ENCODE measurements at places on chromosomes 5 and 9.

- DNase-seq, result peak; percentile 84
Measured at GRCh38 chr9:22237497-22238363, 208.9 kb upstream of the DMRTA1 start.

DNA sequence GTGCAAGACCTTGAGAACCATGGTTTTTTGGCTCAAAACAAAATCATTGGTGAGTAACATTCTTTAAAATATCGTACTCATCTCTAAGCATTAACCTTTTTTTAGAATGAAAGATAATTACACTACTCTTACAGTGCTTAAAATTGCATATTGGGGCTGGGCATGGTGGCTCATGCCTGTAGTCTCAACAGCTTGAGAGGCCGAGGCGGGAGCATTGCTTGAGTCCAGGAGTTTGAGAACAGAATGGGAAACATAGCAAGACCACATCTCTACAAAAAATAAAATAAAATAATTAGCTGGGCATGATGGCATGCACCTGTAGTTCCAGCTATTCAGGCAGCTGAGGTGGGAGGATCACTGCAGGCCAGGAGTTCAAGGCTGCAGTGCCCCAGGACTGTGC lies 2.9 kb upstream of the RECK start:
- no peak for DNase-seq

- peak; percentile 14 for DNase-seq
Measured at GRCh38 chr5:172543484-172544298, 89.4 kb upstream of the SH3PXD2B start.

GRCh38 chr5:68292316-68292715 lies 76.8 kb downstream of the PIK3R1 start:
- peak; percentile 71 for DNase-seq

DNA sequence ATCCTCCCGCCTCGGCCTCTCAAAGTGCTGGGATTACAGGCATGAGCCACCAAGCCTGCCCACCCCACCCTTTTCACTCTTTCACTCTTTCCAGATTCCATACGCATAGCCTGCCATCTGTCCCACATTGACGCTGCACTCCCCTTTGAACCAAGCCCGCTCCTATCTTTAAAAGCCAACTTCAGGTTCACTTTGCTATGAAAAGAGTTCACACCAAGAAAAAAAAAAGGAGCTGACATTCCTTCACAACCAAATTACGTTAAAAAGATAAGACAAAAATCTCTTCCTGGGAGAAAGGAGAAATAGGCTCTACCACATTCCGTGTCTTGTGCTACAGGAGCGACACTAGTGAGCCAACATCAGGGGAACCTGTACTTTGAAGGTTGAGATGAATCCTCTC lies 41.5 kb downstream of the DMRT1 start:
- DNase-seq, result no peak

DNA sequence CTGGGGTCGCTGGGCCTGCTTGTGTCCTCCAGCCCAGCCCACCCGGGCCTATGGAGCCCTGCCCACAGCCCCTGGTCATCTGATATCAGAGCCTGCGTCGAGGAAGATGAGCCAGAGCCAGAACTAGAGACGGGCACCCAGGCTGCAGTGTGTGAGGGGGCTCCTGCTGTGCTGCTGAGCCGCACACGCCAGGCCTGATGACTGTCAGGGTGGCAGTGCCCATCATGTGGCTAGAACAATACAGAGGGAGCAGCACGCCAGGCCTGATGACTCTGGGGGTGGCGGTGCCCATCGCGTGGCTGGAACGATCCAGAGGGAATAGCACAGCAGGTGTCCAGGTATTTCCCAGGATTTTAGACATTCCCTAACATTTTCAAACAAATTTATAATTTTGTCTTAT lies 9.2 kb upstream of the LRRC14B start:
- no peak for DNase-seq

DNA sequence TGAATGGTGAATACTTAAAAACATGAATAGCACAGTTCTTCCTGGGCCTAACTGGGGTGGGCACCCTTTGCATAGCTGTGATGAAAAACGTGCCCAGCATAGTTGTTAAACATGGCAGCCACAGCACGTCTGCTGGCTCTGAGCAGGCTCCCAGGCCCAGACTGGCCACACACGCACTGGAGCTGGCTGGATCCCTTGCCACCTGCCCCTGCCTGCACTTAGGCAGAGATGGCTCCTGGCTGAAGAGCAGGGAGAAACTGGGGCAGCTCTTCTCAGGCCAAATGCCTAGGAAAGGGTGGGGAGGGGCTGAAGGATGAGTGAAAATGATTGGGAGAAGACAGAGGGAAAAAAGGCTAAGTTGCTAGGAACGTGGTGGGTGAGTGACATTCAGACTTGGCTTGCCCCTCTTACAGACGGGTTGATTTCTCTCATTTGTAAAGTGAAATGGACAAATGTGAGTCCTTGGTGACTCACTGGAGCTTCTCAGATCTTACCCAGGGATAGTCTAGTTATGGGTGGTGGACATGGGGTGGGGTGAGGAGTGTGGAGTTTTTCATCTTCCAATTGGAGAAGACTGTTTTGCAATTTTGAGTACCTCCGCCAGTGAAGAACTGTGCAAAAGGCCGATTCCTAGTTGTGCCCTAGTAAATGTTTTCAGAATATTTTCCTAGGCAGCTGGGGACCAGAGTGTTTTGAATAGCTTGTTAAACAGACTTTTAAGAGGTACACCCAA lies 42.4 kb downstream of the TRIO start:
- peak; percentile 91 for DNase-seq

- DNase-seq, result peak; percentile 57
Measured at GRCh38 chr9:90916147-90916734, 114.6 kb downstream of the SYK start.

DNA sequence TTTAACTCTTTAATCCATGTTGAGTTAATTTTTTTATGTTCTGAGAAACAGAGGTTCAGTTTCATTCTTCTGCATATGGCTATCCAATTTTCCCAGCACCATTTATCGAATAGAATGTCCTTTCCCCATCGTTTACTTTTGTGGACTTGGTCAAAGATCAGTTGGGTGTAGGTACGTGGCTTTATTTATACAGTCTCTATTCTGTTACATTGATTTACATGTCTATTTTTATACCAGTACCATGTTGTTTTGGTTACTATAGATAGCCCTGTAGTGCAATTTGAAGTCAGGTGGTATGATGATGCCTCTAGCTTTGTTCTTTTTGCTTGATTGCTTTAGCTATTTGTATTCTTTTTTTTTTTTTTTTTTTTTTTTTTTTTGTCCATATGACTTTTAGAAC lies 462.0 kb downstream of the HTR1A start:
- DNase-seq, result no peak

DNA sequence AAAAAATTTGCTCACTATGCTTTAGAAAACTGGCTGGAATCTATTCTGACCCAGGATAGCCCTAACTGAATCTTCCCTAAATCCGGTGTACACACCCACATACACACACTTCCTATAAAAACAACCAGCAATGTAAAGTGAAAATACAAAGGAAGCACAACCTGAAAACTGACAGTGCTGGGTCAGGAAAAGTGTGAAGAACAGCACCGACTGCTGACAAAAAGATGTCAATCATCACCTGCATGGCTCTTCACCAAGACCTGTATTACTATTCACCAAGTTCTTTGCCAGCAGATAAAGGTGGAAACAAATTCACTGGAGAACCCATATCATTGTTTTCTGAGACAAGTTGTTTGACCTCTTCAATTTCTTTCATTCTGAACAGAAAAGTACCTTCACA lies 293.8 kb upstream of the GRAMD2B start:
- no peak for DNase-seq

DNA sequence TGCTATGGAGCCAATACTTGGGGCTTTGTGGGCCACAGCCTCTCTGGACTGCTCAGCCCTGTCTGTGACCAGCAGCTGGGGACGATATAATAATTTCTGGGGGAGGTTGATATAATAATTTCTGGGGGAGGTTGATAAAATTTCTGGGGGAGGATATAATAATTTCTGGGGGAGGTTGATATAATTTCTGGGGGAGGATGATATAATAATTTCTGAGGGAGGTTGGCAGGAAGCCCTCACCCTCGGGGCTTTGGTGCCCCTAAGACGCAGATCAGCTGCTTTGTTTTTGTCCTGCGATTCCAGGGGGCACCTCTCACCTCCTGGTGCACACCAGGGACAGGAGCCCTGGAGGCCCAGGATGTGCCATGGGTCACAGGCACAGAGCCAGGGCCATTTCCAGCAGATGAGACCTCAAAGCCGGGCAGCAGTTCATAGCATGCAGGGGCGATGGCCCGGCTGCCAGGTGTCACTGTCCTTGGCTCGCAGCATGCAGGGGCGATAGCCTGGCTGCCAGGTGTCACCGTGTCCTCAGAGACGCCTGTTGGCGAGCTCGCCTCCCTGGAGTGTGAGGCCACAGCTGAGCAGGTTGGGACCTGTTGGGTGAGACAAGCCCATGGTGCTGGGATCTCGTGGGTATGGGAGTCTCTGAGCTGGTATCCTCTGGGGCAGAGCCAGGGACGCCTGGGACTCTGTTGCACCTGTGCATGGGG lies 3.8 kb upstream of the TOR4A start:
- DNase-seq, result no peak

GRCh38 chr9:99336531-99336930 lies 114.4 kb downstream of the SEC61B start:
- DNase-seq, result no peak
